Vein endothelial cell (primary cell): ENCODE measurements at places on chromosomes 16 and 17. TPM values are rescaled to one million over a fixed set of nuclear protein-coding genes. Genes with fewer than 3 reads are reported as not detected.

KRTAP2-3 gene
- total RNA-seq, result not detected in 2 replicates

SPATA22 gene
- 0.65 TPM in 1 of 2 replicates, not detected in the other for total RNA-seq

HAPSTR1 gene
- total RNA-seq, result 83.3 and 90.6 TPM in 2 replicates

CDRT15L2 gene
- not detected in 2 replicates for total RNA-seq

HOXB2 gene
- total RNA-seq, result 2.5 and 2.9 TPM in 2 replicates
